ENCODE measurements at places on chromosomes 3 and 15.
A peak's percentile ranks its signal among the peaks of the same experiment; 100 is the strongest.

GRCh38 chr3:114632757-114633424 lies 339.1 kb downstream of the TIGIT start:
- DNase-seq, result no peak

DNA sequence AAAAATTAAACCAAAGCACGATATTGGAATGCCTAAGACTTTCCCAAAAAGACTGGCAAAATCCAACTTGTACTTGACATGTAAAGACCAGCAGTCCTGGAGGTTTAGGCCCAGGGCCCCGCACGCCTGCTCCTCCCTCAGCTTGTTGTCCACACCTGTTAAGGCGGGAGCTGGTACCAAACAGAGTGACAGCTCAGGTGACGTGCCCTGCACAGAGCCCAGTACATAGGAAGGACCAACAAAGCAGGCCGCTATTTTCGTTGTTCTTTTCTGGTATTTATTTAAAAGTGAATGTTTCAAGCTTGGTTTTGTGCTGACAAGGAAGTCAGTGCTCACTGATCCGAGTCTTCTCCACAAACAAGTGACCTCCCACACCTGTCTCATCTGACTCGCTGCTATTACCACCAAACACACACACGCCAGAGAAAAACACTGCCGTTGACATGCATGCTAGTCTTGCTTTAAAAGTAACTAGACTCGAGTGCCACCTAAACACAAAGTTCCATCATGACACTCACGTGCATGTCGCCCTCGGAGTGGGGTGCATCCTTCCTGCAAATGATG lies 50.2 kb downstream of the HERC2 start:
- DNase-seq, result no peak

DNA sequence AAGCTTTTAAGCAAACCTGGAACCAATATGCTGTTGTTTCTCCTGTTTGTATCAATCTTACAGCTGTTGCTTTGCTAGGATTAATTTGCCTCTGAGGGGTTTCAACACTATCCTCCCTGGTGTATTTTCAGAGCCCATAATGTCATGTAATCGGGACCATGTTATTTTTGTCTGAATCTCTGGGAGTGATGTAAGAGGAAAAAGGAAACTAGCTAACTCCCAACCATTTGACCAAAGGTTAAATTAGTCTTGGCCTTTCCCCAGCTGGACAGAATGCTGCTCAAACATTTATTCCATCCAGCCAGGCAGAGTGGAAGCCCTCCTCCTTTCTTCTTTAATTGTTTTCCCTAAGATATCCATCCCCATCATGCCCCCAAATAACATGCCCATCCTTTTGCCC lies 142.2 kb downstream of the ALDH1A2 start:
- no peak for DNase-seq

- DNase-seq, result no peak
Observed at GRCh38 chr15:93068581-93069199, 20.3 kb downstream of the RGMA start.

- DNase-seq, result no peak
Observed at GRCh38 chr15:58511599-58511987, 79.8 kb downstream of the LIPC start.

- DNase-seq, result no peak
Observed at GRCh38 chr15:39594446-39595337, 13.8 kb downstream of the THBS1 start.

DNA sequence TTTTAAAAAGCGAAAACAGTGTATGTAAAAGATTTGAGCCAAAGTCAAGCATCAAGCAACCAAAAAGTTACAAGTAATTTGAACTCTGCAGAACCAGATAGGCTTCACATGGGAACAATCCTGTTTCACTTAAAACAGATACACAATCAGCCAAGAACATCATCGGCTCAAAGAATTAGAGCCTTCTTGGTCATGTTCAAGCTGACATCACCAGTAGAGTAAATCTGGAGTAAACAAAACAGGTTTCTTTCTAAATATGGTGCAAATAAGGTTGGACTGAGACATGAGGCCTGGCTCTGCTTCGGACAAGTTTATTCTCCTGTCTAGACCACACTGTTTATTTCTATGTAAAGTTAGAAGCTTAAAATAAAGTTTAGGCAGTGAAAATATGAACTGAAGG lies 116.0 kb downstream of the GMNC start:
- no peak for DNase-seq

DNA sequence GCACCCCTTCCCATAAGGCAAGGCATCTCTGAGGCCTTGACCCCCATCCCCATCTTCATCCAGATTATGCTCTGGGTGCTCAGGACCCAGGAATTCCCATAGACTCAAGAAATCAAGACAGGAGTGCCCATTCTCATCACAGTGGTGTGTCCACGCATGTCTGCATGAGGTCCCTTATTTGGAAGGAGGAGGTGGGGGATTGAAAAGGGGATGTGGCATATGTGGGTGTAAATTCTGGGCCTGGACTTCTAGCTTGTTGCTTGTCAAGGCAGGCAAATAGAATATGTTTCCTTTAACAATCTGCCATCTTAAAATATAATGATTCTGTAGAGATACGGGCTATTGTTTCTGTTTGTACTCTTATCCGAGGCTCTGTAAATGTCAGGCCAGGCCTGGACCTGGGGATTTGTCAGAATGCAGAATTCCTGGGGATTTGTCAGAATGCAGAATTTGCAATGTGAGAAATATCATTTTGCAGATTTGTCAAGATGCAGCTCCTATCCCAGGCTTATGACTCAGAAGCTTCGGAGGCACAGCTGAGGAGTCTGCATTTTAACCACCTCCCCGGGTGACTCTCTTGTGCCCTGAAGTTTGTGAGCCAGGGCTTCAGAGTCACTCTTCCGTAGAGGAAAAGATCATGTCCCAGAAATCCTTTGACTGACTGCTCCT lies 157.8 kb downstream of the SV2B start:
- DNase-seq, result no peak

DNA sequence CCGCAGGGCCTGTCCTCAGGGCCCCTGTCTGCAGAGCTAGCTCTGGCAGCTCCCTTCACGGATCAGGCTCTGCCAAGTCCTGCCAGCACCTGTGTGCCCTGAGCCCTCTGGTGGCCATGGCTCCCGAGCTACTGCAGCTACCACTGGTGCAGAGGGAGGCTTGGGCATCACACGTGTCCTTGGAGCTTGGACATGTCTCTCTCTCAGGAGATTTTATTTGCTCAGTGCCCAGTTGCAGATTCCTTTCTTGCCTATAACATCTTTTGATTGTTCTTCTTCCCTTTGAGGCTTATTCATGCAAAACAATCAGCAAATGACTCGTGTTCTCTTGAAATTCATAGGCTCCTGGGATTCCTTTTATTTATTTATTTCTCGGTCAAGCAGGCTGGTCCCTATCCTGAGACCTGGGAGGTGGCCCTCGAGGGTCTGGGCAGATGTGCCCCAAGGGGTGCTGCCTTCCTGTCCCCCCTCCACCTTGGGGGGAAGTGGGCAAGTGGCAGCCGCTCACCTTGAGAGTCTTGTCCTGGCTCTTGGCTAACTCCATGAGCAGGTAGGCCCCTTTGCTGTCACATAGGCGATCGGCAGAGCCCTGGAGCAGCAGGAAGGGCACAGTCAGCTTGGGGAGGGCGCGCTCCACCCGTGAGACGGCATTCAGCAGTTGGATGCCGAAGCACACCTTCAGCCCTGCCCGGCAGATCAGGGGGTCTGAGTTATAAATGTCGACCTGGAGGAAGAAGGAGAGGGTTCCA lies 21.9 kb downstream of the ABTB1 start:
- DNase-seq, result no peak

DNA sequence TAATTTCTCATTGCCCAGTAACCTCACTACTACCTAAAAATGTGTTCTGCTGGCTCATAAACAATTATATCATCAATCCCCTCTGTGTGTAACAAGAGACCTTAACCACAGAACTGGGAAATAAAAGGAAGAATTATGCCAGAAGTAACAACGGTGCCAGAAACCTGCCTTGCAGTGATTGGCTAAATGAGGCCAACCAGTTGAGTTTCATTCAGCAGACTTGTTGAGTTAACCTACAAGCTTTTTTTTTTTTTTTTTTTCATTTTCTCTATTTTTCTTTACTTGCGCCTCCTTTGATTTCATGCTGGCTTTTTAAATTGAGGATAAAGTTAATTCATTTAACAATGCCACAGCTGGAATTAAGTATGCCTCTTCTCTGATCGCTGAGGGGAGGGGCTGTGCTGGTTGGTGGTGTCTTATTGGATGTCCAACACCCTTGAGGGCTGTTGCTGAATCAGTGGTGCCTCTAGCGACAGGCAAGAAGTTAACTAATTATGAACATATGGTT lies 30.0 kb upstream of the GMNC start:
- DNase-seq, result no peak

- DNase-seq, result no peak
Observed at GRCh38 chr3:109430911-109431563, 93.7 kb upstream of the DPPA4 start.

DNA sequence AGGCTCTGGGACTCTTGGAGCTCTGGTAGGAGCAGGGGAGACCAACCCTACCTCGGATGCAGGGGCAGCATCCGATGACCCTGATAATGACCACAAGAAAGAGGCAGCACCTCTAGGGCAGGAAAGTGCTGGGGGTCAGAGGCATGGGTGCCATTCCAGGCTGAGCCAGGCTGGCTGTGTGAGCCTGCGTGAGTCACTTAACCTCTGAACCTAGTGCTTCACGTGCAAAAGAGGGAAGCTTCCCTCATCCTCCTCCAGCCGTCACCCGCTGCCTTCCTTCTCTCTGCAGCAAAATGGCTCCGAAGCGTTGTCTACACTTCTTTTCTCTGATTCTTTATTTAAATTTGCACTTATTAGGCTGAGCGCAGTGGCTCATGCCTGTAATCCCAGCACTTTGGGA lies 35.5 kb downstream of the ZDHHC19 start:
- DNase-seq, result no peak

- DNase-seq, result no peak
Observed at GRCh38 chr3:18657858-18658820, 233.0 kb upstream of the SATB1 start.

DNA sequence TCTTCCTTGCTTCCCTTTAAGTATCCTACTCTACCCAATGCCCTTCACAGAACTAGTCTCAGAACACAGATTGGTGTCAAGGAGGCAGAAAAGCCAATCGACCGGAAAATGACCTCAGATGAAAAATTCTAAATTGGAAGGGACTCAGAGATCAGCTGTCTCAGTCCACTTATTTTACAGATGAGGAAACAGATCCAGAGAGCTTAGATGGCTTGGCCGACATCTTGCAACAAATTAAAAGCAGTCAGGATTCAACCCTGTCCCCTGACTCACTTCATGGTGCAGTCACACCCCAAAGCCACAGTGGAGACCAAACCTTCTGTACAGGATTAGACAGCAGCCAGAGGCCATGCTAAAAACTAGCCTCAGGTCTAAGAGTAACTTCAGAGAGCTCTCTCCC lies 169.3 kb upstream of the BHLHE40 start:
- no peak for DNase-seq

- DNase-seq, result no peak
Observed at GRCh38 chr3:10950476-10951294, 41.9 kb upstream of the SLC6A1 start.

DNA sequence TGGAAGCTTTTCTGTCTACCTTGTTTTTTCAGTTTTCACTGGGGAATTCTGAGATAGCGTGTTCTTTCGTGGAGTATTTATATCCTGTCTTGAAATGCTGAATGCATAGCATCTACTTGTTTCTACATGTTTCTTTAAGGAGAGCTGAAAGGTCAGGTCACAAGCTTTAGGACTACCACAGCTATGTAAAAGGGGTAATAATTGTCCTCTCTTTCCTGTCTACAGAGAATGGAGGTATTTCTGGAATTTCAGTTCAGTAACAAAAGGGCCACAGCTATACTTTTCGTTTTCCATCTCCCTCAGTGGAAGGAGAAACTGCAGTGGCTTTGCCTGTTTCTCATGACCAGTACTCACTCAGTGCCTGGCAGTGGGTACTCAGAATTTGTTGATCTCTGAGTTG lies 4.7 kb downstream of the INAFM2 start:
- no peak for DNase-seq

DNA sequence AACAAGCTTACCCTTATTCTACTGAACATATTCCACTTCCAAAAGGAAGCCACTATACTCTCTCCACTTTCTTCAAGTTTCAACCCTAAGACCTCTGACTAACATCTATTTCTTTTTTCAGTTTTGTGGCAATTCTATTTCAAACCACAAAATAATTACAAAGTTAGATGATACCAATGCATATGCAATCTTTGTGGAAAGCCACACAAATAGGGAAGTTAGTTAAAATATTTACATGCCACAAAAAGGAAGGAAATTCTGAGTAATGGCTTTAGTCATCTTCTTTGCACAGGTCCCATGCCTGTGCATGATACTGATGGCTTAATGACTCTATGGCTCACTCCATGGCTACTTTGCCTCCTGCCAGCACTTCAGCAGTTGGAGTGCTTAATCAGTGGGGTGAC lies 57.0 kb upstream of the MCTP2 start:
- peak; percentile 57 for DNase-seq

- no peak for DNase-seq
Observed at GRCh38 chr3:107870096-107870495, 220.7 kb downstream of the CD47 start.

- no peak for DNase-seq
Observed at GRCh38 chr3:179454887-179455286, 3.6 kb upstream of the GNB4 start.

- no peak for DNase-seq
Observed at GRCh38 chr3:19457449-19457848, 309.1 kb downstream of the KCNH8 start.

- DNase-seq, result no peak
Observed at GRCh38 chr3:115960799-115961198, 337.5 kb downstream of the GAP43 start.

- no peak for DNase-seq
Observed at GRCh38 chr15:77525400-77525811, 104.7 kb downstream of the HMG20A start.

Measured in naive B cell (primary cell).